ENCODE measurements at places on chromosomes 7 and 10.

- no peak for DNase-seq
Observed at GRCh38 chr7:109986701-109987100, 1104.2 kb upstream of the LRRN3 start.

DNA sequence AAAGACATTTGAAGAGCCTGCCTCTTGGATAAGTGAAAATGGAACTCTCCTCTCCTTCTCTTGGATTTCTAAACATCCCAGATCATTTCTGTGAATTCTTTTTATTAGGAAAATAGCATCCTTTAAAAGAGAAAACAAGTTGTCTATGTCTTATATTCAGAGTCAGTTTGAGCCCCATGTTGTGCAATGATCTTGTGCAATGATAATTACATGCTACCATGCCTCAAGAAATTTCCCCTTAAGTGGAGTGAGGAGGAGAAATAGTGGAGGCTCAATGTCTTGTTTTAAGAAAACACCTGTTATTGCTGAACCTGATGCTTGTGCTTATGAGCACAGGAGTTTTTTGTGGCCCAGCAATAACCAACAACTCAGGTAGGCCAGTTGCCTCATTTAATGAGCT, 103.6 kb downstream of the NPSR1 start:
- DNase-seq, result no peak

DNA sequence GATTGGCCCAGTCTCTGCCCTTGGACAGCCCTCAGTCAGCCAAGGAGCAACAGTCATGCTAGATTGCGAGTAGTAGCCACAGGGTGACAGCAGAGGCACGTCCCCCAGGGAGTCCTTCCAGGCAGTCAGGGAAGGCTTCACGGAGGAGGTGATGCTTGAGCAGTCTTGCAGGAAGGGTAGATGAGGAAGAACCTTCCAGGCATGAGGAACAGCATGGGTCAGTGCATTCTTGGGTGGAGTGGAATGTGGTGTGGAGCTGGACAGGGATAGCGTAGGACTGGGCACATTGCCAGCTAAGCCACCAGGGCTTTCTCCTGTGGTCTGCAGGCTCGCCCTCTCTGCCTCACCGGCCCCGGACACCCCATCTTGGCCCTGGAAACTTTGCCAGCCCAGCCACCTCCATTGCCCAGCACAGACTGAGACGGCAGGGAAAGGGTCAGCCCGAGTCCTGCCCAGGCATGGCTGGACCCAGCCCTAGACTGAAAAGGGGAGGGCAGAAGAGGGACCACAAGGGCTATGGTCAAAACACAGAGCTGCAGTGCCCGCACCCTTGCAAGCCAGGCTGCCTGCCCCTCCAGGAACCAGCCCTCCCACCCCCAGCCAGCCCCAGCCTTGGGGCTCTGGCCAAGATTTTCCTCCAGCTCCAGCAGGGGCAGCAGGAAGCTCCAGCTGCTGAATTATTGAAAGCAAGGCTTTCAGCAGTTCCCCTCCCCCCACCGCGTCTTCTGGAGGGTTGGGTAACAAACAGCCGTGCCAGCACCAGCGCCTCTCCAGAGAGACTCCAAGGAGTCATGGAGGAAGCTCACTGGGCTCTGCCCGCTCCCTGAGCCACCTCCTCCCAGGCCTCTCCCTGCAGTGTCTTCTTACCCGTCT, 18.7 kb downstream of the SRRM3 start:
- no peak for DNase-seq

- no peak for DNase-seq
Observed at GRCh38 chr7:81611040-81611439, 158.8 kb downstream of the HGF start.

- DNase-seq, result peak; percentile 91
Observed at GRCh38 chr10:67788028-67788886, 49.7 kb downstream of the DNAJC12 start.

- no peak for DNase-seq
Observed at GRCh38 chr7:157785486-157786186, 448.8 kb downstream of the DNAJB6 start.

DNA sequence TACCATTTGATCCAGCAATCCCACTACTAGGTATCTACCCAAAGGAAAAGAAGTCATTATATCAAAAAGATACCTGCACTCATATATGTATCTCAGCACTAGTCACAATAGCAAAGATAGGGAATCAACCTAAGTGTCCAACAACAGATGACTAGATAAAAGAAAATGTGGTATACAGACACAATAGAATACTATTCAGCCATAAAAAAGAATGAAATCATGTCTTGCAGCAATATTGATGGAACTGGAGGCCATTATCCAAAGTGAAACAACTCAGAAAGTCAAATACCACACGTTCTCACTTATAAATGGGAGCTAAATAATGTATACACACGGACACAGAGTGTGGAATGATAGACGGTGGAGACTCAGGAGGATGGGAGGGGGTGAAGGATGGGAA, 146.0 kb downstream of the PARD3 start:
- no peak for DNase-seq

DNA sequence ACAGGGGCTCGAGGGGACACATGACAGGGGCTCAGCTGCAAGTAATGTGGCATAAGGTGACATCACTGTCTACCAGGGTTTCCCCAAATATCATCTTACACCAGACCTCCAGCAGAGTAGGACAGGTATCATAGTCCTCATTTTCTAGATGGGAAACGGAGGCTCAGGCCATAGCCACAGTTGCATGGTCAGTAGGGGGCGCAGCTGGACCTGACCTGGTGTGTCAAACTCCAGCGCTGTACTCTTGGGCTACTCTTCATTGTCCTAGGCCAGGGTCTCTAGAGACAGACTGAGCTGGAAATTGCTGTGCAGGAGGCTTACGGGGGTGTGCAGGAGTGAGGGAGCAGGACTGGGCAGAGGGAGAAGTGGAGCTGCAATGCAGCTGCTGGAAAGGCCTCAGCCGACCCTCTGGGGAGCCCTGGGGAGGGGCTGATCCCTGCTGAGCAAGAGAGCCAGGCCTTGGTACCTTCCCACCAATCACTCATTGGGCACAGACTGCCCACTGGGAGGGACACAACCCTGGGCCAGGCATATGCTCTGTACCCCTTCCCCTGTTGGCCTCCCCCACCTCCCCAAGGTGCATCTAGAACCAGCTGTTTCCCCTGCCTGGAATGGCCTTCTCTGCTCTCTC, 89.9 kb downstream of the CDH23 start:
- DNase-seq, result peak; percentile 47

DNA sequence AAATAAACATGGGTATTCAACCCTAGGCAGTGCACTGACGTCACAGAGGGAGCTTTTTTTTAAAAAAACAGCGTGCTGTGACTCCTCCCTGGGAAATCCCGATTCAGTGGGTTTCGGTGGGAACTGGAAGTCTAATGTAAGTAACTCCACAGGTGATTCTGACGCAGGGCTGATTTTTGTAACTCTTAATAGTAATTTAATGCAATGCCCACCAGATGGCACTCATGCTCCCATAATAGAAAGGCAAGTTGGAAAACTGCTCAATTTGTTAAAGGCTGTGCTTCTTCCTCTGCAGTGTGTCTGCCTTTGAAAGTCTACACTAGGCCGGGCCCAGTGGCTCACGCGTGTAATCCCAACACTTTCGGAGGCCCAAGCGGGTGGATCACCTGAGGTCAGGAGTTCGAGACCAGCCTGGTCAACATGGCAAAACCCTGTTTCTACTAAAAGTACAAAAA, 10.9 kb upstream of the RSU1 start:
- peak; percentile 78 for DNase-seq

- DNase-seq, result peak; percentile 47
Observed at GRCh38 chr10:12782537-12782936, 219.0 kb downstream of the CCDC3 start.

DNA sequence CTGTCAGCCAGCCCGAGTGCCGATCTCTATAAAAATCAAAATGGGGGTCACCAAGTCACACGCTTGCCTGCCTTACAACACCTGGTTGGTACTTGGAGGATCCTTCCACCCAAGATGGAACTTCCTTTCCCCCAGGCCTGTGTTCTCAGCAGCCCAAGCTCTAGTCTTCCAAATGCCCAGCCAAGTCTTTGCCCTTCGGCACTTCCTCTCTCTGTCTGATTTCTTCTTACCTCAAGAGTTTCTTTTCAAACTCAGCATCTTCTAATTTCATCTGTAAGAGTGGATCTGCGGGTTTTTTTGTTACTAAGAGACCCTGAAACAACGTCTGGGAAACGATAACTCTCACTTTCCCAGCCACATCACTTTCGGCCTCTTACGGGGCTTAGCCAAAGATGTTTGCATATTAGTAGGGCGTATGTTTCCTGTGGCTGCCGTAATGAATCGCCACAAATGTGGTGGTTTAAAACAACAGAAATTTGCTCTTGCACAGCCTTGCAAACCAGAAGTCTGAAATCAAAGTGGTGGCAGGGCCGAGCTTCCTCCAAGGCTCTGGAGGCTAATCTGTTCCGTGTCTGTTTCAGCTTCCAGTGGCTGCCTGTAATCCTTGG, 219.9 kb downstream of the TCF7L2 start:
- peak; percentile 53 for DNase-seq

GRCh38 chr7:77570330-77571011, 33.4 kb downstream of the PTPN12 start:
- DNase-seq, result peak; percentile 4

- DNase-seq, result peak; percentile 63
Observed at GRCh38 chr10:5976512-5977470, 552 bp downstream of the IL15RA start.

DNA sequence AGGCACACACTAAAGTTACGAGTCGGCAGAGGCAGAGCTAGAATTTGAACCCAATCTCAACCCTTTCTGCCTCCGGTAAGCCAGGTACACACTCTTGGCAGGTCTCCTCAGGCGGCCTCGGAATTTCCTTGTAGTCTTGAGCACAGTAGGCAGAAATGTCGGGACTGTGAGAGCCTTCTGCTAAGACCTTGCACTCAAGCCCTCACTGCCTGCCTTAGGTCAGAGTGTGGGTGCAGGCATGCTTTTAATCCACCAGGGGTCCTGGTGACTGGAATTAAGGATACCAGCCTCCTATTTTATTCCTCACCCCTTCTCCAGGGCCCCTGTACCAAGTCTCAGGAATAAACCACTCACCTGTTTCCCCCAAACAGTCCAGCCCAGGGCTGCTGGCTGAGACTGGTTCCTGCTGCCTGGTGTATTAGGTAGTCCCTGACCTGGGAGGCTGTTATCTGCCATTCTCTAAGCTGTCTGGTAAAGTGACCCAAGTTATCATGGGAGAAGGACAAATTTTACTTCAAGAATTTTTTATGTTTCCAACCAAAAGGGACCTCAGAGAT, 855 bp downstream of the ATP6V1F start:
- peak; percentile 67 for DNase-seq

- DNase-seq, result no peak
Observed at GRCh38 chr10:110880012-110880411, 8.3 kb downstream of the PDCD4 start.

DNA sequence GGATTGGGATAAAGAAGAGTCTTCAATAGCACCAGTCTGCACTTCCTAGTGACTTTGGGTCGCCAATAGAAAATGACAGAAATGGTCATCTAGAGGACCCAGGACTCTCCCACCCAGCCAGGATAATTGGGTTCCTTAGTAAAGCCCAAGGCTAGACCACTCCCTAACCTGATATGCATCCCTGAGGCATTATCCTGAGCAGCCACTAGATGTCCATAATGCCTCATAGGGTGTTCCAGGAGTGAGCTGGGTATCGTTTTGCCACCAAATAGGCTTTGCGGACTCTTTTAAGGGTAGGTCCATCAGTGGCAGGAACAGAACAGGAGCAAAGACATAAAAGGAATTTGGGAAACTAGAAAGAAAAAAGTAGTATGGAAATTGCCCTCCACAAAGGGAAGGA, 4.5 kb upstream of the LRRC4 start:
- DNase-seq, result no peak

- DNase-seq, result no peak
Observed at GRCh38 chr7:45955286-45955685, 34.2 kb upstream of the IGFBP3 start.

DNA sequence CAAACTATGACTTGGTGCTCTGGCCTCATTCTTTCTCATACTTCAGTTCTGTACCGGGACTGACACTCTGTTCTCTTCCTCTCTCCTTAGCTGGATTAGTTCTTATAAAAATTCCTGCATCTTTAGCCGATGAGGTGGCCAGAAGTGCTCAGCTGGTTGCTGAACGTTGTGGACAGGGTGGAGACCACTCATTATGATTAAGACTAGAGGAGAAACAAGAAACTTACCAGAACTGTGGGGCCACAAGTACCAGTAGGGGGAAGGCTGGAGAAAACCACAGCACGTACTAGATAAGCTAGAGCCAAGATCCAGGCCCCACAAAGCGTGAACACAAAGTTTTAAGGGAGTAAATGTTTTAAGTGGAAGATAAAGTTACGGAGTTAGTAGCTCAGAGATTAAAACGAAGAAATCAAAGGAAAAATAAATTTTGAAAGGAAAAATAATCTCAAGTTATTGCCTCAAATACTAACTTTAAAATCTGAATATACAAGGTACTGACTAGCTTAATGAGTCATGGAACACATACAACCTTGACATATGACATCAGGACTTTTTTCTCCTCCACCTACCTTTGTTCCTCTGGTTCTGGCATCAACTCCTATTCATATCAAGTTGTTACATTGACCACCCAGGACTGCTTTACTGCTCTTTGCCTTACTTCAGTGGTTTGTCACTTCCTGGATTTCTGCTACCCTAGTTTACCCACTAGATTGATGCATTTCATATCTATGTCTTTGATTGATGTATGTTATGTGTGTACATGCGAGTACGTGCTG, 469.0 kb downstream of the TFEC start:
- DNase-seq, result no peak

GRCh38 chr10:35409094-35409582, 72.8 kb downstream of the CCNY start:
- peak; percentile 12 for DNase-seq

DNA sequence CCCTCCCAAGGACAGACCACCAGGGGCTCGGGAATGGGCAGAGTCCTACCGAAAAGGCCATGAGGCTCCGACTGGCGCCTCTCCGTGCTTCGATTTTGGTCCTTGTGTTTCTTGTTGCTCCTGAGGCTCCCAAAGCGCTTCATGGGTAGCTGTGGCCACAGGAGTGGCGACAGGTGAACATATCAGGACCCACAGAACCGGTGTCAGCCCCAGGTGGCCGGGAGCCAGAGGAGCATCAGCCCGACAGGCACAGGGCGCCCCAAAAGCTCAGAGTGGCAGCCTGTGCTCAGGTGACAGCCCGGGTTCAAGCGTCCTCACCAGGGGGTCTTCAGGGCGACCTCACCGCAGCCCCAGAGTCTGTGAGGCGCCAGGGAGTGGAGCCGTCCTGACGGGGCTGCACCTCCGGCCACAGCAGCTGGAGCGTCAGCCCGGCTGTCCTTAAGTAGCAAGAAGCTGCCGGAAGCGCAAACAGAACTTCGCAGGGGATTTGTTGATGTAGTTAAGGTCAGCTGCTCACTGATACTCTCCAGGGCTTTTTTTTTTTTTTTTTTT, 141.0 kb downstream of the PRKAG2 start:
- no peak for DNase-seq

DNA sequence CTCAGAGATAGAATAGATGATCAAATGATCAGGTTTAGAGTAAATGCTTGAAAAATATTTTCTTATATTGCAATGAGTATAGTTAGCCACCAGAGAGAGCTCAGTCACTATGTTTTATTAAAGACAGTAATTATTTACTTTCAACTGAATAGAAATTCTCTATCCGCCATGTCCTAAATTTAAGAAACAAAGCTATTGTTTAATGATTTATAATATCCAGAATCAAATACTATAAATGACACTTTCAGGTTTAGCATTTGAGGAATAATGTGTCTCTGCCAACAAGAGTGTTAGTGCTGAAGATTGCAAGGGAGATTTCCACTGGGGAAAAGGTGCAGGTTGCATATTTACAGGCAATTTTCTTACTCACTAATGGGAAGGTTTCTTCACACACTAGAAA, 184.7 kb downstream of the DGKB start:
- DNase-seq, result no peak

Measured in activated CD4-positive, alpha-beta T cell treated with anti-CD3 and anti-CD28 coated beads, Interleukin-2, Interleukin-6, amounts not matched to agents 100 ng/mL and 50 ng/mL, durations not matched to agents 16 hours and 8 hours (primary cell).